ENCODE measurements at places on chromosomes 12 and 14.

DNA sequence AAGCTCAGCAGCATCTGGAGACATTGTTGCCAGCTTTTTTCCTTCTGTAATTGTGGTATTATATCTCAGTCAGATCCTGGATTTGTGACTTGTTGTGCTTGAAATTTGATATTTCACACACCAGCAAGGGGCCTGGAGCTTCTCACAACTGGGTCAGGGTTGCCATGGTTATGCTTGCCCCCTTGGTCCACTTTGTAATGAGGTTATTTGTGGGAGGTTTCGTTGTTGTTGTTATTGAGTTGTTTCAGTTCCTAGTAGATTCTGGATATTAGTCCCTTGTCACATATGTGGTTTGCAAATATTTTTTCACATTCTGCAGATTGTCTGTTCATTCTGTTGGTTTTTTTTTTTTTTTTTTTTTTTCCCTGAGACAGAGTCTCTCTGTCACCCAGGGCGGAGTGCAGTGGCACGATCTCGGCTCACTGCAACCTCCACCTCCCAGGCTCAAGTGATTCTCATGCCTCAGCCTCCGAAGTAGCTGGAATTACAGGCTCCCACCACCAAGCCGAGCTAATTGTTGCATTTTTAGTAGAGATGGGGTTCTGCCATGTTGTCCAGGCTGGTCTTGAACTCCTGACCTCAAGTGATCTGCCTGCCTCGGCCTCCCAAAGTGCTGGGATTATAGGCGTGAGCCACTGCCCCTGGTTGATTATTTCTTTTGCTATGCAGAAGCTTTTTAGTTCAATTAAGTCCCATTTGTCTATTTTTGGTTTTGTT is 80.6 kb upstream of the ETV6 start:
- DNase-seq = no peak

DNA sequence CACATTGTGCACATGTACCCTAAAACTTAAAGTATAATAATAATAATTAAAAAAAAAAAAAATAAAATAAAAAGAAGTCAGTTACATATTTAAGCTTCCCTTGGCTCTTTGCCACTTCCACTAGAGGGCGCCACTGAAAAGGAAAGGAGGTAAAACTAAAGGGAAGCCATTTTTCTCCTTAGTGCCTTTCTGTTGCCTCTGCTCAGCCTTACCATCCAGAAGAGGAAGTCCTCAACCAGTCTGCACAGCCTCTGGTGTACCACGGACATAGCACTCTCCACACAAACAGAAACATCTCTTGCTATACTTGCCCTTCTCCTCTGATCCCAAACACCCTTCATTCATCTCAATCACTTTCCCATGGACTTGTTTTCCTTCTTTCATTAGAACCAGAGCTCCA is 169.0 kb upstream of the EEA1 start:
- no peak for DNase-seq

GRCh38 chr12:40209886-40210285 is 14.9 kb upstream of the LRRK2 start:
- DNase-seq = no peak

DNA sequence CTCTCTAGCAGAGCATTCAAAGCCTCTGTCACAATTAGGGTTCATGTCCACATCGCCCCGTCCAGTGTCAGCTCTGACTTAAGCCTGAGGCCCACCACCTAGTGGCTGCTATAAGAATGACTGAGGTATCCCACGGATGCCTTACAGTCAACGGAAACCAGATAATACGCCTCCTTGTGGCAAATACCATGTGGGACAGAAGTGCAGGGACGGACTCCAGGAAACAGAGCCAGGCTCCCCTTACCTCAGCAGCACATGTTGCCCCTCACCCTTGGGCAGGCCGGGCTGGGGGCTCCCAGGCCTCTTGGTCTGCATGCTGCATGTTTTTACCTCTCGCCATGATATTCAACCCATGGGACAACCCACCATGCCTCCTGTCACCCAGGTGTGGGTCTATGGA is 86.3 kb downstream of the VWF start:
- DNase-seq = peak; percentile 65

GRCh38 chr12:105100207-105100985 is 7.1 kb upstream of the WASHC4 start:
- DNase-seq = no peak

DNA sequence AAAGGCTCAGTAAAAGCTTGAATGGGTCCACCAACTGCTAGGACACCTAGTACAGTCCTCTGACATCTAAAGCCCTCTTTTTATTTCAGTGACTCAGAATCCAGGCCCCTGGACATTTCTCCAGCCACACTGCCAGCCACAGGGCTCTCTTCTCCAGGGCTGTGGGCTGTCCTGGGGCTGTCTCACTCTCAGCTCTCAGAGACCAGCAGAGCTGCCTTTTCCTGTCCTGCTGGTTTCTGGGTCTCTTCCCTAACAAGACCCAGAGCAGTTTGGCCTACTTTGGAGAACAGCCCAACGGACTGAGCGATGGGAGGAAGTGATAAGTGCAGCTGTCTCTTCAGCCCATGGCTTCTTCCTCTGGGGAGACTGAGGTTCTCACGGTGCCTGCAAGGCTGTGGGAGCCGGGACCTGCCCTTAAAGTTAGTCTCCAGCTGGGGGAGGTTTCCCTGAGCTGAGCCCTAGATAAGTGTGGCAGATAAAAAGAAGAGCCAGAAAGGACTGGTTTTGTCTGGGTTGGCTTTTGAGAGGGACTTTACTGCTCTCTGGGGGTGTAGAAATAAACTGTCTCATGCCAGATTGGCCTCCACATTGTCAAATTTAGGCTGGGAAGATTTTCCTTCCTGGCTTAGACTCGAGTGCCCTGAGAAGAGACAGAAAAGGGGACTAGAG is 979.8 kb downstream of the VRK1 start:
- DNase-seq = no peak

- DNase-seq = no peak
Observed at GRCh38 chr12:132620113-132620898, 1.7 kb downstream of the P2RX2 start.

DNA sequence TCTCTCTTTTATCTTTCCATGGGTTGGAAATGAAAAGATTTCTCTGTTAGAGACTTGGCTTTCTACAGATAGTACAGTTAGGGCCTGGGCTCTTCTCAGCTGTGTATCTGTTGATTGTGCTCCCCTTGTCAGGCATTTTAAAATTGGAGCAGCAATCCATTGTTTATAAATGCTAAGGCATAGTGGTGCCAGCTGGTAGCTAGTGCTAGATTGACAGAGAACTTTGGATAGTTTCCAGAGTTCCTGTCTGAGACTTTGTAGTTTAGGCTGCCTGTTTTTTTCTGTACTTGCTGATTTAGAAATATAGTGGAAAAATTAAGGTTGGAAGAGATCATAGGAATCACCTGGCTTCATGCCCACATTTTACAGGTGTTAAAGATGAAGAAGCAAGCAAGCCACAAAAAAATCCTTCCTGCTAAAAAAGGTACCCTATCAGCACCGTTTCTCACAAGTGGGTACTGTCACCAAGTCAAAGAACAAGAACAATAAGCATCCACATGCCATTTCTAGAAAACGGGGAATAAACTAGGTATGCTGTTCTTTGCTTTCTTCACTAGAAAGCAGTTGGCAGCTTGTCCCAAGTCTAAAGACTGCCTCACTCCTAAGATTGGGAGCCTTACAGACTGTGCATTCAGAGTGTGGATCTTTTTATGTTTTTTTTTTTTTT is 6.2 kb downstream of the TTLL5 start:
- DNase-seq = peak; percentile 79

GRCh38 chr14:101714394-101714793 is 47.1 kb upstream of the PPP2R5C start:
- no peak for DNase-seq

DNA sequence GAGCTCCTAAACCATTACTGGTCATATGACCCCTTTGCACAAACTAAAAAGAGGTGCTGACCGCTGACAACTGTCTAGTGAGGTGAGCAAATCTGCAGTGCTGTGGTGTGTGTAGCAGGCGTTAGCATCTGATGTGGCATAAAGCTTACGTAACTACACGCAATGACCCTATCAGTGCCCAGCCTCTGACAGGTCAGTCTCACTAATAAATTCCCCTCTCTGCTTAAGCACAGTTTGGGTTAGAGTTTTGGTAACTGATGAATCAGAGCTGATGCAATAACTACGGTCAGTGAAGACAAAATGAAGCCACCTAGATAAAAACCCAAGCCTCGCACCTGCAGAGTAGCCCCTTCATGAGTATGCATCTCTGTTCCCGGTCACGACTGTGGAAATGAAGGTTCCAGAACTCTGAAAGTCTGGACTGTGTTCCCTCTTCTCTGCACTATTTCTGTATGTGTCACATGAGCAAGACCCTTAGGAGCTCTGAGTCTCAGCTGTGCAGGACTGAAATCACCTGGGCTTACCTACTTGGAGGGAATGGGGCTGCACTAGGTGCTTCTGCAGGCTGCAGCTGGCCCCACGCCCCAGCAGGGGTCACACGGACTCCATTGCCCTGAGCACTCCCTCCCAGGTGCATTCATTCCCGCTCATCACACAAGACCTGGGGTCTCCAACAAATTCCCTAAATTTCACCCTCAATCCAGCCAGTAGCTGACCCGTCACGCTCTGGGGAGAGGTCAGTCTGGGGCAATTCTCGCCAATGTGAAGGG is 54.4 kb downstream of the RIMBP2 start:
- DNase-seq = no peak

GRCh38 chr12:90112666-90113065 is 404.0 kb upstream of the ATP2B1 start:
- peak; percentile 75 for DNase-seq

GRCh38 chr12:57815177-57816000 is 3.1 kb downstream of the AVIL start:
- no peak for DNase-seq

DNA sequence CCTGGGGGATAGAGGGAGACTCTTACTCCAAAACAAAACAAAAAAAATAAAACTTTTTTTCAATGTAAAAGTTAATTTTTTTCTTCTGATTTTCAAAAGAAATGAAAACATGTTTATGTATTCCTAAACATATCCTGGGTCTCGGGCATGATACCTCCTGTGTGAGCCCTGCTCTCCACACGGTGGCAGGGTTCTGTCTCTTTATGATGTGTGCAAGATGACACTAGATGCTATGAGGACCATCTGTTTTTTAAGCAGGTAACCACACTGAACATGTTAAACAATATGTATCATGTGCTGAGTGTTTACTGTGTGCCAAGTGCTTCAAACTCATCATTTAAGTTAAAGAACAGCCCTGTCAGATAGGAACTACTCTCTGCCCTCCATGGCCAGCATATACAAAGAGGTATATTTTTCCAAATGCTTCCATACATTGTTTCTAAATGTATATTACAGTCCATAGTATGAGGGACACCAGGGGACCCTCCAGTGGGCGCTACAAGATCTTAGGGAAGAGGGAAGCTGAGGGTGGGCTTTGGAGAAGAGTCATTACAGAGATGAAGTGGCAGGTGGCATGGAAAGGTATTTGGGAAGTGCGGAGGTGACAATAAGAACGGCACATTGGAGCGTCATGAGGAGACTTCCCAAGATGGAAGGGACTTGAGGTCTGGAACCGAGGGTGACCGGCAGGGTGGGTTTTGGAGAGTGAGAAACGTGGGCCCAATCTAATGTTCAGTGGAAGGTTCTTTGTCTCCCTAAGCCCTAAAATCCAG is 28.5 kb downstream of the FOS start:
- peak; percentile 88 for DNase-seq

DNA sequence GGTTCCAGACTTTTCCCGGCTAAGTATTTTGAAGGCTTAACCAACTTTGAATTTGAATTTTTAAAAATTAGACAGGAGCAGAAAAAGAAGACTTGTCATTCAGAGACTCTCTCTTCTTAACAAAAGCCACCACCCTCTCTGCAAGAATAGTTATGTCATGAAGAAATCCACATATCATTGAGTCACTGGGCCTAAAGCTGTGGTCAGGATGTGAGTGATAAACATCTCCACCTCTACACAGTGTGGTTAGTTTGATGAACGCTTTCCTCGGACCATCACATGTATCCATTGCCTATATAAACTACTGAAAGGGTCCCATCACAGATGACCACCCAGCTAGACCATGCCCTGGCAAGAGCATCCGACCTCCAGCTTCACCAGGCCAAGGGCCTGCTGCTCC is 226.1 kb downstream of the KSR2 start:
- no peak for DNase-seq

DNA sequence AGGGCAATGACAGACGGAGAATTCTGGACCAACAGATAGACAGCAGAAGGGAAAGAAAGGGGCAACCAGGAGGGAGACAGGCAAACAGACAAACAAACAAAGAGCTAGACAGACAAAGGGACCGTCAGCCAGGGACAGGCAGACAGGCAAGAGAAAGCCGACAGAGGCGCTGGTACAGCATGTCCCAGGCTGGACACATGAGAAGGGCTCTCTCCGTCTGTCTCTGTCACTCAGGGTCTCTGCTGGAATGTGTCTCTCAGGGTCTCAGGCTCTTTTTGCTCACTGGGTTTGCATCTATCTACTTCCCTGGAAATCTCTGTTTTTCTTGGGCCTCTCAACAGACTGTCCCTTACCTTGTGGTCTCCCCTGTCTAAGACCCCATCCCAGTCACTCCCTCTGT is 8.2 kb upstream of the SMUG1 start:
- DNase-seq = no peak

DNA sequence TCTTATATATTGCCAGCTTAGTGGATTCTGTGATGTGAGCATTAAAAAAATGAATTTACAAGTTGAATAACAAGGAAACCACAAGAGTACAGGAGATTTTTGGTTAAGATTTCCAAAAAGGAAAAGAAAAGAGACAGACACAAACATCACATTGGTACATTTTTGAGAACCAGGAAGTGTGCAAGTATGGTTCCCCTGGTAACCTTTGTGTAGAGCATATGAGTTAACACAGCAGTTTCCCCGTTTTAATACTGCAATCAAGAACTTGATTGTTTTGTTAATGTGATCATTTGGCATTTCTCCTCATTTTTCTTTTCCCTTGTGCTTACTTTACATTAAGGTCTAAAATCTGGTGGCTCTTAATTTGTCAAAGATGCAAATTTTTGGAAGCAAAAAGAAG is 490.4 kb upstream of the ATP2B1 start:
- DNase-seq = no peak

DNA sequence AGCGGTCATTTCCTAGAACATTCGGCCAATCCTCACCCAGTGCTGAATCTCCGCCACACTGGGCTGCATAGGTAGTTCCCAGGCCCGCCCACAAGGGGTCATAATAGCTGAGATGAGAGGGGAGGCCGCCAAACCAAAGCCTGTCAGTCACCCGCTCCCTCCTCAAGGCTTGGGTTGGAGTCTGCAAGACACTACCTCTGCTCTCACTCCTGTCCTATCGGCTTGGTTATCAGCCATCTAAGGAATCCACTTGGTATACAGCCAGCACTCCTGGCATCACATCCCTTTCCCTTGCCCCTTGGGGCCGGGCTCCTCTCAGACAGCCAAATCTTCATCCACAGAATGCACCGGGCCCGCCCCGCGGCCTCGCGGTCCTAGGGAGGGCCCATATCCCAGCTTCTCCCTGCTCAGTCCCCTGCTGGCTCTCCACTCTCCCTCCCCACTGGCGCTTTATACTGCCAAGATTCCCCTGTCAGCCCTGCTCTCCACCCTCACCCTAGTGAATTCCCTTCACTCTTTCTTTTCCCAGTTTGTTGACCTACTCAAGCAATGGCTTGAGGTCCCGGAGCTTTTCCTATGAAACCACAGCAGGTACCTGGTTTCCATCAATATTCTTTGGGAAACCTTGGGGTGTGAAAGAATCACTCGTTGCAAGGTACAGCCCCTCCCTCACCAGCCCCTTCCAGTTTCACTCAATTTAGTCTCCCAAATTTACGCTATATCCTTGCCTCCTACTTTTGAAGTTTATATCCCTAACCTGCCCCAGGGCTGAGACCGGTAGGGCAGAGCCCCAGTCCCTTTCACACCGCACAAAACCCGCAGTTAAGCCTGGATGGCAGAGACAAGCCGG is 1.4 kb downstream of the IFFO1 start:
- peak; percentile 12 for DNase-seq
